HFFc6 (cell line): ENCODE measurements at places on chromosomes 2 and 18. TPM values are rescaled to one million over a fixed set of nuclear protein-coding genes. Genes with fewer than 3 reads are reported as not detected.
A peak's percentile ranks its signal among the peaks of the same experiment; 100 is the strongest.

GRCh38 chr2:190879474-190880377, 895 bp upstream of the GLS start:
- DNase-seq: peak; percentile 35

- DNase-seq: peak; percentile 6
Measured at GRCh38 chr2:182444806-182445205, 18.0 kb upstream of the PDE1A start.

DNA sequence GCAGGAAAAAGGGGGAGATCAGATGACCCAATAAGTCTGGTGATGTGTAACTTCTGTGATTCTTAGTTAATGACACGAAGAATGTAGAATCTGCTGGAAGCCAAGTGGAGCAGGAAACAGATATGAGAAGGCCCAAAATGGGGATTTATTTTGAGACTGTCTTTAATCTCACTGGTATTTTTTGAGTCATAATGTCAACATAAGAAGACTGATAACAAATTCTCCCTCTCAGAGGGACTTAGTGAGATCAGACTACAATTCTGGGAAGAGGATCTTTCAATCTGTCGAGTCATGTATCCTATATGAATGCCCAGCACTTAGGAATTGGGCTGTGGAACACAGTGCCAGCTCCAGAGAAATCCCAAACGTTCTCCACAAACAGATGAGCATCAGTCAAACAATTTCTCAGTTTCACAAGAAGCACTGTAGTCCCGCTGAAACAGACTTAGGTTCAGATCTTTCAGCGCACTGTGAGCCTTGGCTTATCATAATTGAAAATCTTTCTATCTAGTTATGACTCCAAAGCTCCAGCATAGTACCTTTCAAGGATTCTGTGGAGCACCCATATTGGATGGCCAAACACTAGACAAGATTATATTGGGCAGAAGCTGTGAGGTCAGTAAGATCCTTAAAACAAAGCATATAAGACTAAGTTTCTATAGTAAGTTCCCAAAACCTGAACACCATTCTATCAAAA, 738.2 kb downstream of the LRP1B start:
- DNase-seq: peak; percentile 50

DNA sequence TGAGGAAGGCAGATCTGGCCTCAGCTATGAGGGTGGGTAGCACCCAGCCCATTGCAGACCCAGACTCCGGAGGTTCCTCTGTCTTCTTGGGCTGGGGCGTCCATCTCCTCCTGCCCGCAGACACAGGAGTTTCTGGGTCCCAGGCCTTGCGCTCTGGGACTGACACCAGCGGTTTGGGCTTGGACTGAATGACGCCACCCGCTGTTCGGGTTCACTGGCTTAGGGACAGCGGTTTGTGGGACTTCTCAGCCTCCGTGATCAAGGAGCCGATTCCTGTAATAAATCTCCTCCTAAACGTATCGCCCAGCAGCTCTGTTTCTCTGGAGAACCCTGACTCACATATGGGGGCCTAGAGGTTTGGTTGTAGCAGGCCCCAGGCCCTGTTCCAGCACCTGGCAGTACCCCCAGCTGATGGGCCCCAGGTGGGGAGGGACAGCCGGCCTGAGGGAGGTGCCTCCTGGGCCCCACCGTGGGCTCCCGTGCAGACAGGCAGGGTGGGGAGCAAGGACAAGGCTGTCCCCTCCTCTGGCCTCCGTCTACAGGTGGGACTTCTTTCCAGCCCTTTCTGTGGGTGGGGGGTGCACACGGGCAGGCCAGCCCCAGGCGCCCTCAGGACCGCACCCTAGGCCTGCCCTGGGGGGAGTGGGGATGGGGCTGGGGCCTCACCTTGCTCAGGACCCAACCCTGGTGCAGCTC, 4.5 kb upstream of the AQP12A start:
- no peak for DNase-seq

GRCh38 chr18:3395466-3395865, 54.5 kb upstream of the TGIF1 start:
- DNase-seq: no peak

- DNase-seq: no peak
Measured at GRCh38 chr2:240557101-240557751, 562 bp downstream of the ANKMY1 start.

GRCh38 chr2:28163627-28164279, 228.9 kb upstream of the FOSL2 start:
- no peak for DNase-seq

DNA sequence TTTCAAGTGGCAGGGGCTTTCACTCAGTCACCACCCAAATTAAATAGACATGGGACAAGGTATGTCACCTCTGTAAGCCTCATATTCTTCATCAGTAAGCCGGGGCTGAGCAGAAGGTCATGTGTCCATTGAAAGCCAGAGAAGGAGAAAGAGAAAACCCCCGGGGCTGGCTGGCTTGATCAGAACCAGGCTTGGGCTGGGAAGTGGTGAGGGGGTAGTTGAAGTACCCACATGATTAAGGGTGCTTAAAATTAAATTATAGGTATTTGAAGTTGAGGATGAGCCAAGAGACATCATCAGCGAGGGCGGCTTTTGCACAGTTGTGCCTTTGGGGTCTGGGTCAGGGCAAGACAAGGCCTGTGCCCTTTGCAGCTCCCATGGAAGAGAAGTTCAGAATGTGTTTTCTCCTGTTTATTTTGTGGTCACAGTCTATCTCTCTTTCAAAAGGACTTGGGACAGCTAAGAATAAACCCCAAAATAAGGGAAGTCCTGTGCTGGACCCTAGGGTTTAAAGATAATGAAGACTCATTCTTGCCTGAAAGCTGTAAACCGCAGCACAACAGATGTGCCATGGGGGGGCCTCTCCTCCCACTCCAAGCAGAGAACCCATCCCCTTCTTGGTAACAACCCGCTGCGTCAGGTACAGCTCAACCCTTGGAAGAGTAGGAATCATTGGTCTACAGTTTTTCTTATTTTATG, 10.7 kb downstream of the DBI start:
- DNase-seq: no peak

- no peak for DNase-seq
Measured at GRCh38 chr18:45687621-45688020, 36.4 kb upstream of the SLC14A1 start.

GRCh38 chr18:3454365-3455089, 4.6 kb downstream of the TGIF1 start:
- DNase-seq: peak; percentile 61

DNA sequence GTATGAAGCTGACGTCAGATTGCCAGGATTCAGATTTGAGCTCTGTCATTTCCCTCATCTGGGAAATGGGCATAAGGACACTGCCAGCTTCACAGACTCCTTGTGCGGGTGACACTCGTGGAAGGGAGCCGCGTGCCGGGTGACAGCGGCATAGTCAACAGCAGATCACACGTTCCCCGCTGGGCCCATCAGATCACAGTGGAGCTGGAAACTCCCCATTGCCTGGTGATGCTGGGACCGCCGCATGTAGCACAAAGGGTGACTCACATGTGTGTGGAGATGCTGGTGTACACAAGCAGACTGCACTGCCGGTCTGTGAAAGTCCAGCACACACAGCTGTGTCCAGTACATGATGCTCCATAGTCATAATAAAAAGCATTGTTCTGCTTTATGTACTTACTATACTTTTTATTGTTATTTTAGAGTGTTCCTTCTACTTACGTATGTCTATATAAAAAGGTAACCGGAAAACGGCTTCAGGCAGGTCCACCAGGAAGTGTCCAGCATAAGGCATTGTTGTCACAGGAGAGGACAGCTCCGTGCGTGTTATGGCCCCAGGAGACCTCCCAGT, 31.8 kb downstream of the SALL3 start:
- no peak for DNase-seq

DNA sequence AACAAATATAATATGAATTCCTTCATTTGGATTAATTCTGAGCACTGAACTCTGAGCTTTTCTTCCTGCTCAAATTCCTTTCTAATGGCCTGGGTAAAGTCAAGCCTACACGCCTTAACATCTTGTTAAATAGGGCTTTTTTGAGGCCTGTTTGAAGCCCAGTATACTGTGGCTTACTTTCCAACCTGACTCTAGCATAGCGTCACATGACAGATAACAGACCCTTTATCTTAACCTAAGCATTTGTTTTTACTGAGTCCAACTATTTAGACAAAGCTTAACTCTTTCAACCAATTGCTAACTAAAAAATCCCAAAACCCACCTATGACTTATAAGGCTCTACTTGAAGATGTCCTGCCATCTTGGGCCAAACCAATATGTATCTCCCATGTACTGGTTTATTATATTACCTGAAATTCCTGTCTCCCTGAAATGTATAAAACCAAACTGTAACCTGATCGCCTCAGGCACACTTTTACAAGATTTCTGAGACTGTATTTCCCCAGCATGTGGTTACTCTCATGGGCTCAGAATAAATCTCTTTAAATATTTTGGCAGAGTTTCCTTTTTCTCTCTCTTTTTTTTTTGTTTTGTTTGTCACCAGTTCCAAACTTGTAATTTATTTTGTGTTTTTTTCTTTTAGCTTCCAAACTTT, 271.1 kb upstream of the VWC2L start:
- DNase-seq: no peak

GRCh38 chr2:178119179-178119922, 7.1 kb downstream of the RBM45 start:
- no peak for DNase-seq

GRCh38 chr2:178160601-178161000, 33.7 kb upstream of the OSBPL6 start:
- DNase-seq: no peak

DNA sequence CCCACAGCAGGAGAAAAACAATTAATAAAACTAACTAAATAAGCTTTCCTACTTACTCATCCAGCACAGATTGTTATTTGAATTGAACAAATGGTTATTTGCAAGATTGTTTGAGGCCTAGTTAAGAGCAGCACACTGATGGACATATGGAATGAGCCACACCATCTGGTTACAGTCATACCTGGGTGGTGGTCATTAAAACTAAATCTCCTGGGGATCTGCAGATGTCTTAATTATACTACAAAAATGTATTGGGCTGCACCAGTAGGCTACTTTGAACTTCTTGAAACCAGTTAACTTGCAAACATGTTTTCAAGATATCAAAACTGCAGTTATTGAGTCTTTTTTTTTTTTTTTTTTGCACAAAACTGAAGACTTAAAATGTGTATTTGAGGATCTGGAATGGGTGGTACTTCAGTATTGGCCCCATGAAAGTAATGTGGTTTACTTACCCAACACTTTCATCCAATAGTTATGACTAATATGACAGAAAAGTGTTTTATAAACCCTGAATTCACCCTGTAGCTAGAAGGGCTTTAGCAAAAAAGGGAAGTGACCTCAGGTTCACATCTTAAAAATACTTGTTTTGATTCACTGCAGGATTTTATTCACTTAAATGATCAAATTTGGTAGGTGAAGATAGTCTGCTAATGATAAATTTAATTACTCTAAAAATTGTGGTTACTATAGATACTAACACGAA, 10.8 kb downstream of the AGFG1 start:
- no peak for DNase-seq

DNA sequence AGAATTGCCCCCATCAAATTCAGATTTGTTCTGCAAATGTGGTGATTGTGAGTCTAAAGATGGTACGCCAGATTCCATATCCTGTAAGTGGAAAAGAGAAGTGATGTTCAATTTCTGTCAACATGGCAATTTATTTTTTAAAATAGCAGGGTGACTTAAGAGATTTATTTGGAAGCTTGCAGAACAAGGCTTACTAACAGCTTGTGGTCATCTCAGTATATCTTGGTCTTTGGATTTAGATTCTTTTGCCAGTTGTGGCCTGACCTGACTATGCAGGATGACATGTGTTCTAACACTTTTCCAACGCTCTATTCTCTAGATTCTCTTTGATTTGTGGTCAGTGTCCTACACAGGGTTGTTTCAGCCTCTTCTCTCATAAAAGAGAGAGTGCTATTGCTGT, 74.4 kb downstream of the MAP3K20 start:
- DNase-seq: peak; percentile 83

- no peak for DNase-seq
Measured at GRCh38 chr2:22719396-22719795, 665.6 kb upstream of the KLHL29 start.

DNA sequence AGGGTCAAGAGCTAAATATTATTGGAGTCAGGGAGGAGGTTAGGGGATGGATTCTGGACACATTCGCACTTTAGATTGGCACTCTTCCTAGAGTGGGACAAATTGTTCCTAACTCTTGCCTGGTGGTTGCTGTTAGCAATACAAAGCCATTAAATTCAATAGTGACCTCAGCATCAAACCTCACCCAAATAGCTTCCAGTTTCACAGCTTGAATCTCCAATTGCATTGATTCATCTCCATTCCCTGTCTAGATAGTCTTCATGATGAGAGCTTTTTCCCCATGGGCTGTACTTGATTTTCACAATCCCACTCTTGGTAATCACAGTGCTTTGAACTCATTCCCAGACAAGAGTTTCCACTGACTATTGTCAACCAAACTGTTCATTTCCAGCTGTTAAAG, 585.9 kb upstream of the SYT4 start:
- DNase-seq: no peak

DNA sequence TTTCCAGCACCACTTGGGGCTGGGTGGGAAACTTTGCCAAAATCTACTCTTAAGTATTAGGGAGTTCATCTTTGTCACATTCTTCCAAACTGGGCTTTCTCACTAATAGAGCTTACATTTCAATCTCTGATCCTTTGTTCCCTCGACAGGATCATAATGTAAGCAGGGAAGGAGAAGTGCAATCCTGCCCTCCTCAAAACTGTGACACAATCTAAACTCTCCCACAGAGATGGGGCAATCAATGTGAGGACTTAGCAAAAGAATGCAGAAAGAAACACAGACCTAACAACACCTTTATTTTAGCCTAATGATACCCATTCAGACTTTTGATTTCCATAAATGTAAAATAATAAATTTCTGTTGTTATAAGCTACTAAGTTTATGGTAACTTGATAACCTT, 40.8 kb downstream of the DSEL start:
- no peak for DNase-seq

DNA sequence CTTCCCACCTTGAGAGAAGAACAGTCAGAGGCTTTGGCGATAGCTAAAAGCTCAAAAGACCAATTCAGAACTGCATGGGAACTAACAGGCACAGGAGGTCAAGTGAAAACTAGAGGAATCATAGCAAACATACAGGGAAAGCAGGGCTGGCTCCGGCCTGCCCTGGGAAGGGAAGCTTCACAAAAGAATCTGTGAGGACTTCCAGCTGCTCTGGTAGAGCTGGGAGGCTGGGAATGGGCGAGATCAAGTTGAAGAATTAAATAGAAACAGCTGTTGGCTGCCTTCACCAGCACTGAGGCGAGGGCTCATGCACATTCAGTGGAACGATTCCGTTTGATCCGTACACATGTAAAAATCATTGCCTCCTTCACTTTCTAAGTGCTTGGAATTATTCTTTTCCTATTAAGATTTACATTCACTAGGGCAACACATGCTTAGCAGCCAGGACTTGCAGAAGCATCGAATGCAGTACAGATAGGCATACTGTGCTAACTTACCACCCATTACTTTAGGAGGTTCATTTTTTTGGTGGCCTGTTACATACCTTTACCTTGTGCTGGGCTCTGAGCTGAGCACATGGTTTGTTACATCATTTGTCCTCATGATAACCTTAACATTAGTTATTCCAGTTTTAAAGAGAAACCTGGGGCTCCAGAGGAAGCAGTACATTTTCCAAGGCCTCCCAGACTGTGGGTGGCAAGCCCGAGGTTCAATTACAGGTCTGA, 125.4 kb upstream of the RNF152 start:
- peak; percentile 68 for DNase-seq

The TMEM17 gene
- total RNA-seq: 3.0 to 4.4 TPM (median 3.8 TPM) in 3 replicates

The CAPN14 gene
- total RNA-seq: 0.06 and 0.10 TPM in 2 replicates

The C1QL2 gene
- total RNA-seq: not detected in 2 replicates

The EIF5B gene
- 43.9 and 47.9 TPM in 2 replicates for total RNA-seq

The SP140L gene
- total RNA-seq: 18.2 to 22.4 TPM (median 18.4 TPM) in 3 replicates

The EHD3 gene
- 55.5 to 70.6 TPM (median 63.7 TPM) in 3 replicates for total RNA-seq

The TANC1 gene
- total RNA-seq: 22.4 and 27.0 TPM in 2 replicates

The PROKR1 gene
- total RNA-seq: not detected in 2 replicates

The CPO gene
- total RNA-seq: not detected in 3 replicates
